PC-3 (cell line): ENCODE measurements at places on chromosomes 16 and 17.

GRCh38 chr17:16432017-16432416, 16.6 kb downstream of the TRPV2 start:
- DNase-seq = no peak

DNA sequence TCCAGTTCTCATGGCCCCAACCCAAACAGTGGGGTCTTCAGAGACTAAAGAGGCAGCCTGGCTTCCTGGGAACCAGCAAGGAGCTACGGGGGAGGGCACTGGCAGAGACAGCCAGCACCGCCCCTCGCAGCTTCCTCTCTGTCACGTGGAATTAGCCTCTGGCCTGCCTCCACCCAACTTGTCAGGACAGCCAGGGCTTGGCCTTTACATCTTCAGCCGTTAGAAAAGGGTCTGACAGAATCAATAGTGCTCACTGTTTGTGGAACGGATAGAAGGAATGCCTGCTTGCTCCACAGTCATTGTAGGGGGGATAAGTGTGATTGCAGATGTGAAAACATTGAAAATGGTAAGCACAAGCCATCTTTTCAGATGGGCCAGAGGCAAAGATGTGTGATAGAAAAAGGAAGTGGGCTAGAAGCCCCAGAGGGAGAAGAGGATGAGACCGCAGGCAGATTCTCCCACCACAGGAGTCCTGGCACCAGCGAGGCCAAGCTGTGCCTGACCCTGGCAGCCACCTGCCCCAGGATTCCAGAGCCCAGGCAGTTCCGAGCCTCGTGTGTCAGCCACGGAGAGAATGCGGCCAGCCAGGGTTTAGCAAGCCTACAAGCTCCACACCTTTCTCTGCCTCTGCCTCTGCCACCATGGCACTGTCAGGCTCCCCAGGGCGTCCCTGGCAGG, 18.6 kb downstream of the GRIN2C start:
- DNase-seq = no peak

- DNase-seq = peak; percentile 83
These were observed 1029.6 kb downstream of the CDH11 start for GRCh38 chr16:64092271-64092670.

DNA sequence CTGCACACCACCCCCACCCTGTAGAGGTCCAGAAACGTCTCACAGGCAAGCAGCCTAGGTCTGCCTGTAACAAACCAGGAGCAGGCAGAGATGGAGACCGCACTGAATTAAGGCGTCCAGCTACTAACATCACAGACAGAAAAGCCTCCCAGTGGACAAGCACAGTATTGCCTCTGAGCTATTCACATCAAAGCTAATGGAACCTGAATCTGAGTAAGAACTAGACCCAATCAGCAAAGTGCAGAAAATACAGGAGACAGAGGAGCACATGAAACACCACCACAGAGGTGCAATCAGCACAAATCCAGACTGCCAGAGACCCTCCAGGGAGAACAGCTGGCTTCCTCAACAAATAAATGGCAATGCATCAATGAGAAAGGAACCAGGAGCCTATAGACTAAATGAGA, 22.2 kb upstream of the PEMT start:
- peak; percentile 84 for DNase-seq

- DNase-seq = peak; percentile 69
These were observed 32.8 kb upstream of the ETV4 start for GRCh38 chr17:43578699-43579565.

DNA sequence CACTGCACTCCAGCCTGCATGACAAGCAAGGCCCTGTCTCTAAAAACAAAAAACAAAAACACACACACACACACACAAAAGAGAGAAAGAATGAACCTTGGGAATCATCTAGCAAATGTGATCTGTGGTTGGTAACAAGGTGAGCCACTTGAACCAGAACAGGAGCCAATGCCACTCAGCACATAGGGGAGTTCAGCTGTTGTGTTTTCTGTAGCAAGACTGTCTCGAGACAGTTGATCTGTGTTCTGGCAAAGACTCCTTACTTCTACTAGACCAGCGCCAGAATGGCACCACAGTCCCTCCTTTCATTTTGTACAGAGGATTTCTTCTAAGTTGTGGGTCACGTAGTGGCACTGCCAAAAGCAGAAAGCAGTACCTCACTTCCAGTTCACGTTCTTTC, 20.7 kb downstream of the ATP2A1 start:
- no peak for DNase-seq

GRCh38 chr16:11491524-11491923, 95.2 kb downstream of the LITAF start:
- no peak for DNase-seq

DNA sequence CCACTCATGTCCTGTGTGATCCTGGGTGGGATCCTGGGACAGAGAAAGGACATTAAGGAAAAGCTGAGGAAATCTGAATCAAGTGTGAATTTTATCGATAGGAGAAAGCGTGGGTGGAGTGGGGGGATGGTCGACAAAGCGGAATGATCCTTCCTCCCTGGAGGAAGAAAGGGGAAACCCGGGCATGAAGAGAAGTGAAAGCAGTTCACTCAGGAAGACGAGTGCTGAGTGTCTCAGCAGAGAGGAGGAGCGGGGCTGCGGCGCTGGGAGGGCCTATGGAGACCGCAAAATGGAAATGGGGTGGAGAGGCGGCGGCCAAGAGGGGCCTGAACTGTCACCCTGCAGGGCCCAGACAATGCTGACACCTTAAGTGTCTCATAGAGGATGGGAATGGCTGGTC, 8.7 kb downstream of the ZDHHC7 start:
- DNase-seq = no peak

DNA sequence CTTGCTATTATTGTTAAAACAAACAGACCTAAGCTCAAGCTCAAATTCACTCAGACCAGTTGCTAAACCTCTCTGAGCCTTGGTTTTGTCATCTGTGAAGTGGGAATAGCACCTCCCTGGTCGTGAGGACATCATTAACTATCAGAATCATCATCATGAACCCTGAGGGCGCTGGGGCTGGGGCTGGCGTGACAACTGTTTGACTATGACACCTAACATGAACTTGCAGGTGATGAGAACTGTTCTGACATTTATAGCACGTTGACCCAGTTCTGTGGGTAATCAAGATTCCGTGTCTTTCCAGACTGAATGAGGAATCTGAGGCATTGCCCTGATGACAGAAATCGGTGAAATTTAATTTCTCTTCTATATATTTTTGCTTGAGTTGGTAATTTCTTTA, 71.3 kb upstream of the CDH5 start:
- no peak for DNase-seq

- no peak for DNase-seq
These were observed 77.7 kb downstream of the SREBF1 start for GRCh38 chr17:17758941-17759563.

GRCh38 chr17:75060434-75061054, 13.5 kb downstream of the KCTD2 start:
- DNase-seq = no peak

- DNase-seq = no peak
These were observed 300.0 kb downstream of the SNX29 start for GRCh38 chr16:12276576-12276975.

- peak; percentile 45 for DNase-seq
These were observed 2.8 kb downstream of the RBFOX3 start for GRCh38 chr17:79607940-79608623.

DNA sequence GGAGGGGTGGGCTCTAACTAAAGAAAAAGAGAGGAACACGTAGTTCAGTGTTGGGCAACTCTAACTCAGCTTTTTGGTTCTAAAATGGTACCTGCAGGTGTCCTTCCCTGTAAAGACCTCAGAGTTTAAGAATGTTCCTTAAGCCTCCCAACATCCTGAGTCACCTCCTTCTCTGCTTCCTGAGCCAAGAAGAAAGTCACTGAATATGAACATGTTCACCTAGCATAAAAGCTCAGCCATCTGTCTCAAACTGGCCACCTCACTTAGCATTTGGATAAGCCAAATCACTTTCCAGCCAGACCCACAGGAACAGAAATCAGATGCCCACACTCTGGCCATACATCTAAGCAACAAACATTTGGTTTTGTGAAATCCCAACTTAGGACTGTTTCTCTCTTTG, 3.7 kb downstream of the TMEM98 start:
- peak; percentile 55 for DNase-seq

- DNase-seq = no peak
These were observed 48.1 kb downstream of the NLK start for GRCh38 chr17:28090551-28090950.

DNA sequence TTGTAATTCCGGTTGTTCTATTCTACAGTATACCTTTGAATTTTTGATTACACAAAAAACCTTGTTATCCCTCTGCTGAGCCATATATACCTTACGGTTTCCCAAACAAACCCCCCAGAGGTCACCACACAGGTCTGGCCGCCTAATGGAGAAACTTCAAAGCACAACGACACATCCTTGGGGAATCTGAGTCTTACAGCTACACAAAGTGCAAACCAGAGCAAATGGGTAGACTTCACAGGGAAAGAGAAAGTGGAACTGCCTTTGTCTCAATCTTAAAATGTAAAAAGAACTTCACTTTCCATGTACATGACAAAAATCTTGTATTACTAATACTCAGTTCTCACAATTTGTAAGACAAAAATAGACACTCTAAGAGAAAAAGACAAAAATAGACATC, 2.7 kb downstream of the FBXO31 start:
- DNase-seq = no peak

GRCh38 chr17:21548236-21548635, 144.1 kb upstream of the KCNJ18 start:
- DNase-seq = no peak

GRCh38 chr16:31333686-31334649, 21.0 kb upstream of the ITGAX start:
- peak; percentile 29 for DNase-seq

- no peak for DNase-seq
These were observed 17.0 kb downstream of the LSM12 start for GRCh38 chr17:44049294-44050060.

DNA sequence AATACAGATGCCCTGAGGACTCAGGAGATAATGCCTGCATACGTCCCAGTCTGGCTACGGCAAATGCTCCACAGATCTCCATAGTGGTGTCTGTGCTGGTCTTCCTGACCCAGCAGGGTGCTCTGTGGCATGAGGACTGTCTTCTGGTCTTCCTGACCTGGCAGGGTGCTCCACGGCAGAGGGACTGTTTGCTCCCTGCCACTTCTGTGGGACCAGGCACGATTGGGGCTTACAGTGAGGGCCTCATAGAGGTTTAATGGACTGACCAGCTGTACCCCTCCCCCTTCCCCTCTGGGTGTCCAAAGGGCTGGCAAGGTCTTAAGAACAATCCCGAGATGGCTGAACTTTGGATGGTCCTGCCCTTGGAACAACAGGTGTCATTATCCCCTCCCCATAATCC, 123.1 kb downstream of the C16orf78 start:
- DNase-seq = no peak
